ENCODE measurements at places on chromosomes 13 and 19.

DNA sequence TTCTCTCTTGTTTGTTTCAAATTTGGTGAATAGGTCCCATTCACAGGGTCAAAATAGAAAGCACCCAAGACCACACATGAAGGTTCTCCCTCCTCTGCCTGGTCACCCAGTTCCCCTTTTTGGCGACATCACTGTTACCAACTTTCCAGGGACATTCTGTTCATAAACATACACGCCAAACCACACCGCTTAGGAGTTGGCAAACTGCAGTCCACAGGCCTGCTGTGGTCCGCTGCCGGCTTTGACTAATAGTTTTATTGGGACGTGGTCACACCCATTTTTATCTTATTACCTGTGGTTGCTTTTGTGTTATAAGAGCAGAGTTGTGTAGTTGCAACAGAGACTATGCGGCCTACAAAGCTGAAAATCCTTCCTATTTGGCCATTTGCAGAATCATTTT, 24.2 kb downstream of the UHRF1 start:
- DNase-seq: no peak

- no peak for DNase-seq
These were observed 2.0 kb upstream of the EBPL start for GRCh38 chr13:49693191-49693733.

- DNase-seq: no peak
These were observed 189.0 kb downstream of the LACC1 start for GRCh38 chr13:44068737-44069136.

GRCh38 chr13:29065142-29065541, 245.0 kb downstream of the MTUS2 start:
- no peak for DNase-seq

- no peak for DNase-seq
These were observed 359.3 kb downstream of the EFNB2 start for GRCh38 chr13:106176117-106176516.

DNA sequence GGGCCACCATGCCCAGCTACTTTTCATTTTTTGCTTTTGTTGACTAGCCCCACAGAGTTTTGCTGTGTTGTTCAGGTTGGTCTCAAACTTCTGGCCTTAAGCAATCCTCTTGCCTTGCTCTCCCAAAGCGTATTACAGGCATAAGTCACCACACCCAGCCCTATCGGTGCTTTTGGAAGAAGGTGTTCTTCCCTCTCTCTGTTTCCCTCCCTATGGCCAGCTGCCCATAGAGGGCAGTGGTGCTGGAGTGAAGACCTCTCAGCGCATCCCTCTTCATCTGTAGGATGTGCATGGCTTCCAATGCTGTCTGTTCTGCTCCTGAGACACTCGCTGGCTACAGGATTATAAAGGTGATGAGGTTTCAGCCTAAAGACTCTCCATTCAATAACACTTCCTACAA, 1.3 kb upstream of the CD22 start:
- DNase-seq: no peak

GRCh38 chr13:23460309-23460708, 26.8 kb upstream of the SACS start:
- no peak for DNase-seq

- DNase-seq: no peak
These were observed 253.8 kb downstream of the DACH1 start for GRCh38 chr13:71613066-71613745.

- DNase-seq: no peak
These were observed 166.7 kb upstream of the TSHZ3 start for GRCh38 chr19:31515931-31516330.

- DNase-seq: no peak
These were observed 1862.4 kb downstream of the OLFM4 start for GRCh38 chr13:54890976-54891375.

DNA sequence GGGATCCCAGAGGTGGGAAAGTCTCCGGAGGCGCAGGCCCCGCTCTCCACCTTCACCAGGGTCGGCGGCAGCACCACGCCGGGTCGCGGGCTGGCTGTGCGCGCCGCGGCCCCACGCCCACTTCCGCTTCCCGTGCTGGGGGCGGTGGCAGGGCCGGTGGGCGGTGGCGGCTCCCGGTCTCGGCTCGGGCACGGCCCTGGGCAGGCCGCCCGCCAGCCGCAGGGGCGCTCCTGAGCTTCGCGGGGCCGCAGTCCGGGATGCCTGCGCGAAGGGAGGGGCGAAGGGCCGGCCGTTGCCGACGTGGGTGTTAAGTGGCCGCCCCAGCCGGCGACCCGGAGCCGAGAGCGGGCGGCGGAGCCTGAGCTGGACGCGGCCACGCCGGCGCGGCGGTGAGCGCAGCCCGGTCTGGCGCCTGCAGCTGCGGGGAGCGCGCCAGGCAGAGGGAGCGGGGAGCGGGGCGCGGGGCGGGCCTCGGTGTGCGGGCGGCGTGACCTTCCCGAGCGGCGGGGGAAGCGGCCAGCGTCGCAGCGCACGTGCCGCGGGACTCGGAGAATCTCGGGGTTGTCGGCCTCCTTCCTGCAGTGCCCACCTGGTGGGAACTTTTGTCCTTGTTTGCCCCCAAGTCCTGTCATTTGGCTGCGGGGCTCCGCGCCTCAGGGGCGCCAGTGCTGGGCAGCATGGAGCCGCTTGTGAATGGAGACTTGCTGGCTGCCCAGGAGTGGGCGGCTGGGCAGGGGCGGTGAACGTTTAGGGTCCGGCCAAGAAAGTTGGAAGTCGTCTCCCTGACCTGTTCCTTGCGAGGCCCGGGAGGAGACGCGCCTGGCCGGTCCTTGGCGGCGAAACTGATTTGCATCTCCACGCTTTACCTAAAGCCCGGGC, at the start of gene SLC25A15:
Gene SLC25A15, plus strand, starts transcription at position 337 of the 879 bp plus-strand sequence. CDS start 3,616 bp downstream, outside the sequence.
- peak; percentile 66 for DNase-seq

GRCh38 chr13:20119960-20120359, 40.9 kb downstream of the GJA3 start:
- no peak for DNase-seq

Measured in CD4-positive, alpha-beta T cell treated with Interleukin-6 at 100 ng/mL for 8 hours (primary cell).